ENCODE measurements at places on chromosomes 1 and 21. TPM values are rescaled to one million over a fixed set of nuclear protein-coding genes. Genes with fewer than 3 reads are reported as not detected.

GRCh38 chr1:24186993-24187790, at the start of gene IFNLR1:
Gene IFNLR1, minus strand, starts transcription at chr1:24187289. Its CDS starts 41 bp downstream, at chr1:24187248.
- no peak for DNase-seq

DNA sequence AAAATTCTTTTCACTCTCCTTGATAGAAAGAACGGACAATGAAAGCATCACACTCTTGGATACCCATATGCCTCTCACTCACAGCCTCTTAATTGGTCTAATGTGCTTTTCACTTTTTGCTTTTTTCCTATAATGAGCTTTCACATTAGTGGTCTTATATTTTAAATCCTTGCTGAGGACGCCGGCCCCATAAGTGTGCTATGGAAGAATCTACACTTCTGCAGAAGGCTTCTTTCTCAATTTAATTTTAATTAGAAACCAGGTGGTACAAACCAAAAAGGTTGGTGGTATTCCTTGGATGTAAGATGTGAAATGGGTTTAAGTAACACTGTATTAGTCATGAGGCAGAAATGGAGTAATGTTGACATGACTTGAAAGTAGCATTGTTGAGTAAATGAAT, 190.6 kb upstream of the NFIA start:
- no peak for DNase-seq

GRCh38 chr1:23069675-23070074, 50.4 kb downstream of the KDM1A start:
- DNase-seq, result no peak

PDE9A gene
- total RNA-seq, result 6.4 TPM

IFI44 gene
- total RNA-seq, result 75.9 TPM

DNA sequence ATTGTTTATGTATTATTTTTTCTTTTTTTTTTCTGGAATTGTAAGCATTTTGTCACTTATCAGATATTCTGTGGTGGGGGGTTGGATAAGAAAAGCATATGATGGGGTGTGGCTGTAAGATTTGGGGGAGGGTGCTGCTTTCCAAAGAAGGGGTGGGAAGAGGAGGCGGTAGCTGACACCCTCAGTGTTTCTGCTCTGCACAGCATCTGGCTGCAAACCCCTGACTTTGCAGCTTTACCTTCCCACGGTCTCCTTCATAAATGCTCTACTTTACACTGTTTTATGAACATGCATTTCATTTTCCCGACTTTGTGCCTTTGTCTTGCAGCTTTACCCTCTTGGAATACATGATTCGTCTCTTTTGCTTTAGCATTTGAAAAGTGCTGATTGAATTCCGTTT, 7.6 kb downstream of the FMN2 start:
- no peak for DNase-seq

- no peak for DNase-seq
Measured at GRCh38 chr1:166840309-166841274, 1.3 kb downstream of the POGK start.
